Femur (tissue), 1 donor: ENCODE measurements at places on chromosomes 1 and 21.

- no peak for DNase-seq
Measured at GRCh38 chr1:38474738-38475623, 384.6 kb downstream of the RRAGC start.

DNA sequence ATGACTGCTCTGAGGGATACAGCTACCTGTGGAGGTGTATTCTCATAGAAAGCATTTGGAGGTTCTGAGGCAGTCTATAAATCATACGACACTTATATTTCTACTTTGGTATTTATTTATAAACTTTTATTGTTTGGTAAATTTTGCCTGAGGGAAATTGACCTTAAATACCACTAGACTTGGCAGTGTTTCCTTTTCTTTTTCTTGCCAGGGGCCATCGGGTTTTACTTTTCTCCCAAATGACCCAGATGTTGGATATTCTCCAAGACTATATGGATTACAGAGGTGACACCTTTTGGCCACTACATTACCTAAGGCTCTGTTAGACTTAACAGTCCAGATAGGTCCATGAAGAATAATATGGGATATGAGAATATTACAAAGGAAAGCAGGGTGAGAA lies 28.2 kb downstream of the CHD1L start:
- no peak for DNase-seq

GRCh38 chr1:8985915-8986813 lies 40.1 kb downstream of the SLC2A7 start:
- peak; percentile 73 for DNase-seq

GRCh38 chr1:82901561-82901960 lies 1097.4 kb downstream of the TTLL7 start:
- no peak for DNase-seq

DNA sequence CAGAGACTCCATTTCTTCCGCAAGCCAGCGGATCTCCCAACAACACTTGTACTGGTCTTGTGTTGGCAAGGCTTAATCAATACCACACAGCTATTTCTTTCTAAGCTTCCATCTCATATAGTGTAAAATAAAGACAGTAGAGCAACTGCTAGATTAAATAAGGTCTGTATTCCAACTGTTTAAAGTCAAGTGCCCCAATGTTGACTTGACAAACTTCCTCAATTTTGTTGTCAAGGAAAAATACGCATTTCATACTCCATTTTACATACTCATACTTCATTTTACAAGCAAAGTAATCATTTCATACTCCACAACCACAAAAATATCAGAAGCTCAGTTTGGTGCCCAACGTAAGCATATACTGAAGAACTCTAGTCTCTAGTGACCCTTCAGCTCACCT lies 143.0 kb downstream of the RERE start:
- DNase-seq = no peak

DNA sequence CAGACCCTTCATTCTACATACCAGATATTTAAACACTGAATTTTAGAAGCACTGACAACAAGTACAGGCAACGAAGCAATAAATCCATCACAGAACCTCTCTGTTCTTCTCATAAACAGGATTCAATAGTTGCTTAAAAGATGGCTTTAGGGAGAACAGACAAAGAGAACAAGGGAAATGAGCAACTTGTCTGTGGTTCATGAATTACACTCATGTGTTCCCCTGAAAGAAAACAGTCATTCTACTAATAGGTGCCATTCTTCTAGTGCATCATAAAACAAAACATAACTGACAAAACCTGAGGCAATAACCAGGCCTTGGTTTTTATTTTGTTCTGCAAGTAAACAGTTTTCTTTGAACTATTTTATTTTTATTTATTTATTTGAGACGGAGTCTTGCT lies 6.8 kb downstream of the GNL2 start:
- DNase-seq = no peak

DNA sequence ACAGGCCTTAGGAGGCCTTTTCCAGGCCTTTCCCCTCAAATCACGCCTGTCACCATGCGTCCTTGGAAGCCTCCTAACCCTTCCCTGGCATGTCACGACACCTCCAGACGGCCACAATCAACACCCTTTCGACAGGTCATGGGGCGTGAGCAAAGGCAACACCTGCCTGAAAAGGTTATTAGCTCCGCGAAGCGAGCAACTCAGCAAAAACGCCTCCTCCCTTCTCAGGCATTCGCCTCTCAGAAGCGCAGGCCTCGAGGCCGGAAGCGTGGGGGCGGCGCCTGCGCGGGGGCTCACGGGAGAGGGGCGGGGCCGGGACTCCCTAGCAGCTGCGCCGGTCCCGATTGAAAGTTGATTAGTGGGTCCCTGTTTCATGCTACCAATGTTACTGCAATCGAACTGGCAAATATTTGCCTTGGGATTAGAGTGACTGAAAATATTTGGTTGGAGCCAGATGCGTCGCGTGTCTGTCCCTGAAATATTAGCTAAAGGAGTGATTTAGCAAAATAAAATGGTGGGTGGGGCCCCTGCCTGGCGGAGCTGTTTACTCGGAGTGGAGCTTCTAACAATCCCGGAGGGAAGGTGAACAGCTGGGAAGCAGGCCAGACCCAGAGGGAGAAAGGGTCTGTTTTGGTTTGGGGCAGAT lies 44.9 kb downstream of the GFI1 start:
- DNase-seq = no peak

DNA sequence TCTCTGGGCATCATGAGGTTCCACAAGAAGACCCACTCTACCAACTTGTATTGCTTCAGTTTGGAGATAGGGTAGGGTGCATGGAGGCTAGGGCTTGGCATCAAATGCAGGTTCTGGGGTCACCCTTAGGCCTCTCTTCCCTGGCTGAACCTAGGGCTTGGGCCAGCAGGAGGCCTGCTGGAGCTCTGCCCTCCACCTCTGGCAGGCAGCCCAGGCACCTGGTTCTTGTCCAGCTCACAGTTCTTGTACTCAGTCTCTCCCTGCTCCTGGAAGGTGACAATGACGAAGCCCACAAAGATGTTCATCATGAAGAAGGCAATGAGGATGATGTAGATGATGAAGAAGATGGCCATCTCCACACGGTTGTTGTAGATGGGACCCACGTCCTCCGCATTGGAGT lies 37.5 kb upstream of the KIF21B start:
- no peak for DNase-seq

DNA sequence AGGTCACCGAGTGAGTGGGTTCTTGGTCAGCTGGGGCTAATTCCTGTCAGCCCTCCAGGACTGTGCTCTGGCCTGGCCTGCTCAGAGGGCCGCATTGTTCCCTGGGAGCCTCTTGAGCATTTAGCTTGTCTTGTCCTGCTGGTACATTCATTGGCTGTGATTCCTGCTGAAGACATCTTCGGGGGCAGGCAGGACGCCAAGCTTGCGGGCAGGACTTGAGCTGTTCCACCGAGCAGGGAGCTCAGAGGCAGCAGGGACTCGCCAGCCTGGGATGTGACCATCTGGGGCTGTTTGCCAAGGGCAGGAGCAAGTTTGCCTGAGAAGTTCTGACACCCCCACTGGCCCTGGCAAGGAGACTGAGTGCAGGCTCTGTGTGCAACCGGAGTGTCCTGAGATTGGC lies 7.0 kb upstream of the SLC26A9 start:
- peak; percentile 29 for DNase-seq

DNA sequence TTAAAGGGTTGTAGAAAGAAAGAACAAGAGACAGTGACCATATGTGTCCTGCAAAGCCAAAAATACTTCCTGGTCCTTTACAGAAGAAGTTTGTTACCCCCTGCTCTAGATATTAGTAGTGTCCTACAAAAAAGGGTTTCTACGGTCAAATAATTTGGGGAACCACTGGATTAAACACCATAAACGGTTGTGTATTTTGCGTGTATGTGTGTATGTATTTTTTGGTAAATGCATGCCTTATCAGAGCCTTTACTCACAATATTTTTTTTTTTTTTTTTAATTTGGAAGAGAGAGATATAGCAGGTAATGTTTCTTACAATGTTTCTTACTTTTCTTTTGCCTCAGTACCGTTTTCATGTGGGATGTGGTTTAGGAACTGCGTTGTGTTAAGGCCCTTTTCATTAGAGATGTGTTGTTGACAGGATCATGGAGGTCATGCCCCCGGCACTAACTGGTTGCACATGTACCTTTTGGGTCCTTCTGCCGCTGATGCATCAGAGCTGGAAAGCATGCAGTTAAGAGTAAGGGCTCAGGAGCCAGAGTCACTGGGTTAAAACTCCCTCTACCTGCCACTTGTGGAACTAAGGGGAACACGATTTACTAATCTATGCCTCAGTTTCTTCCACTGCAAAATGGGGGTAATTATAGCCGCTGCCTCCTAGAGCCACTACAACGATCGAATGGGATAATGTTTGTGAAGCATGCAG lies 234.6 kb upstream of the KAZN start:
- DNase-seq = no peak
